ENCODE measurements at places on chromosomes 11 and 22.

GRCh38 chr11:58905721-58906547 is 33.4 kb upstream of the GLYATL1 start:
- DNase-seq: peak; percentile 34

DNA sequence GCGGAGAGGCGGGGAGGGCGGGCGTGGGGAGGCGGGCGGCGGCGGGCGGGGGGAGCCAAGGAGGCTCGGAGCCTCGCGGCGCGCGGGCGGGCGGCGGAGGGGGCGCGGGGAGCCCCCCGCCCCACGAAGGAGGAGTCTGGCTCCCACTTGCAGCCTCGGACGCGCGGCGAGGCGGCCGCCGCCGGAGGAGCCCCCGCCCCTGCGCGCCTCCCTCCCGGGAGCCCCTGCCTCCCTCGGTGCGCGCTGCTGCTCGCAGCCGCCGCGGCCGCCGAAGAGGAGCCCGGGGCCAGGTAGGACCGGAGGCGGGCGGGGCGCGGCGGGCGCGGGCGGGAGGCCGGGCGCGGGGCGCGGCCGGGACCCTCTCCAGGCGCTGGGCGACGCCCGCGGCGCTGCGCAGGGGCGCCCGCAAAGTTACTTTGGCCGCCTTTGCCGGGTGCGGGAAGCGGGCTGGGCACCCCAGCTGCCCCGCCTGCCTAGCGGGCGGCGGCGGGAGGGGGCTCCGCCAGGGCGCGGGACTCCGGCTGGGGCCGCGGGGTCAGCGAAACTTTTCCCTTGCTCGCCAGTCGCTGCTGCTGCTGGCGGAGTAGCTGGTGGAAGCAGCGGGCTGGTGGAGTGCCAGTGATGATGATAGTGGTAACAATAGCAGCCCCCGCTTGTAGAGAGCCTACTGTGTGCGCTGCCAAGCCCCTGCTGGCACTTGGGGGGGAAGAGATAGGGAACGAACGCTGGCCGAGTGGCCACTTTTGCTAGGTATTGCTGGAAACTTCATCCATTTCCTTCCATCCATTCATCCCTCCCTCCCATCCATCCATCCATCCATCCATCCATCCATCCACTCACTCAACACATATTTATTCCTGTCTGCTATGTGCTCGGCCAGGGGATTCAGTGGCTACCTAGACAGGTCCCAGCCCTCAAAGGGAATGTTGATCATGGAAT is at the start of gene MPPED1:
TSS of gene MPPED1 (plus strand) at position 146 of the 939 bp plus-strand sequence. CDS start 12,972 bp downstream, outside the sequence.
- no peak for DNase-seq

- no peak for DNase-seq
Measured at GRCh38 chr11:69362315-69362714, 68.4 kb downstream of the MYEOV start.

DNA sequence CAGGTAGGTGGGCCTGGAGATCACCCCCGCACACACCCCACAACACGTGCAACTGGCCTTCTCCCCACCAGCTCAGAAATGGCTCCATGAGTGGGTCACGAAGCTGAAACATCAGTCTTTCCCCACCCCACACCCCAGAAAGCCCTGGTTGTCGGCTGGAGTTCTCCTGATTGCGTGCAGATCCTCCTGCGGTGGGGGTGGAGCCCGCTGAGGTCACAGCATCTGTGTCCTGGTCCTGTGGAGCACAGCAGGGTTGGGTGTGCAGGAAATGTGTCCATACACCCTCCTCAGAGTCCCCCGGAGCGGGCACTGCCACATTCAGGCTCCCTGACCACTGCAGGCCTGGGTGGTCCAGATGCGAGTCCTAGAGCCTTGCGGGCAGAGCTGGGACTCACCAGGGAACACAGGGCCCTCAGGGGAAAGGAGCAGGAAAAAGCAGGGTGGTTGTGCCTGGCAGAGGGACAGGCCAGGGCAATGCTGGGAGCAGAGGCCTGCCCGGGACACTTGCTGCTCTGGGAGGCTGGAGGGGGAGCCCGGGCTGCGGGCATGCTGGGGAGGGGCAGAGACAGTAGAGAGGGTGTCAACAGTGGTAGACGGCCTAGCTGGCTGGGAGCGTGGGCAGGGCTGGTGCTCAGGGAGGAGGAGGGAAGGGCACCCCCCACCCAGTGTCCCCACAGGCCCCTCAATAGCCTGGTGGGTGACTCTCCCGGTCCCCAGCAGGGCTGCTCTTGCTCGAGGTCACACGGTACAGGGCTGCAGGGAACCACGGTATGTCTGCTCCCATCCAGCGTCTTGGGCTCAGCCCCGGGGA is 42.4 kb upstream of the PPARA start:
- DNase-seq: no peak

- peak; percentile 4 for DNase-seq
Measured at GRCh38 chr11:32231909-32232493, 141.1 kb downstream of the RCN1 start.
